ENCODE measurements at places on chromosomes 4 and X.

DNA sequence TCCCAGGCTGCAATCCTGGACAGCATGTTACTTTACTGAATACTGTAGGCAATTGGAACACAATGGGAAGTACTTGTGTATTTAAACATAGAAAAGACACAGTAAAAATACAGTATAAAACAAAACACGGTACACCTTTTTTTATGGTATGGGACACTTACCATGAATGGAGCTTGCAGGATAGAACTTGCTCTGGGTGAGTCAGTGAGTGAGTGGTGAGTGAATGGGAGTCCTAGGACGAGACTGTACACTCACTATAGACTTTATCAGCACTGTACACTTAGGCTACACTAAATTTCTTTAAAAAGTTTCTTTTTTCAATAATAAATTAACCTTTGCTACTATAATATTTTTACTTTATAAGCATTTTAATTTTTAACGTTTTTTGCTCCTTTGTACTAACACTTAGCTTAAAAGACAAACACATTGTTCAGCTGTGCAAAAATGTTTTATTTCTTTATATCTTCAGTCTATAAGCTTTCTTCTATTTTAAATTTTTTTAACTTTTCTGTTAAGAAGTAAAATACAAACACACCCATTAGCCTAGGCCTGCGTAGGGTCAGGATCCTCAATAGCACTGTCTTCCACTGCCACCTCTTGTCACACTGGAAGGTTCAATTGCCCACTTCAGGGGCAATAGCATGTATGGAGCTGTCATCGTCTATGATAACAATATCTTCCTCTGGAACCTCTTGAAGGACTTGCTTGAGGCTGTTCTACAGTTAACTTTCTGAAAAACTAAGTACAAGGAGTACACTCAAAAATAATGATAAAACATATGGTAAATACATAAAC, 293.5 kb upstream of the FSTL5 start:
- no peak for DNase-seq

GRCh38 chr4:8176547-8177399, 18.2 kb upstream of the ABLIM2 start:
- DNase-seq = peak; percentile 66

DNA sequence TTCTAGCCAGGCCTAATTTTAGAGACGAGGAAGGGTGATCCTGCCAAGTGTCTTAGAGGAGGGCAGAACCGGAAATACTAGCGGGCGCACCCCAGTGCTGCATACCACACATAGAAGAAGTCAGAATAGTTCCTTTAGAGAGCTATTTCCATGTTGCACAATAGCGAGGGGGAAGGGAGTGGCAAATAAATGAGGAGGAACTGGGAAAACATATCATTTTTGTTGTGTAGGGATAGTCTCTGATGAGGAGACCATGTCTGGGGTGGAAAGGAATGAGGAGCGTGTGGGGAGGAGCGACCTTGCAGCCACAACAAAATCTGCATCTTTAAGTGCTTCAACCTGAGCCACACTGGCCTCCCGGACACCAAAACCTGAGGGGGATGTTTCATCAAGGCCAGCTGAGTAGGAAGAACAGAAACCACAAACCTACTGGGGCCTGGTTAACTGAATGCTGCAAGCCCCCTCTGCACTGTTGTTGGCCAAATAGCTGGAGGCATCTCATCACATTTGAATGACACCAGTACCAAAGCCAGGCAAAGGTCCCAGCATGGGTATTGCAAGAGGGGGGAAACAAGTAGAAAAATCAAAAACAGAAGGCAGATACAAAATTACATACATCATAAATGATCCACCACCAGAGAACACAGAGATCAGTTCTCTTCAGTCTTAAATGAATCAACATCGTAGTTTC, 26.7 kb upstream of the C1QTNF7 start:
- DNase-seq = peak; percentile 44

GRCh38 chr4:140297221-140297570, 76.2 kb upstream of the SCOC start:
- DNase-seq = no peak

- DNase-seq = no peak
These were observed 283.5 kb downstream of the CAMK2D start for GRCh38 chr4:113478032-113478431.

GRCh38 chrX:16990839-16991238, 44.4 kb downstream of the REPS2 start:
- DNase-seq = no peak

All from right hindlimb (tissue), 1 donor.